ENCODE measurements at places on chromosomes 2 and 18.
A peak's percentile ranks its signal among the peaks of the same experiment; 100 is the strongest.

DNA sequence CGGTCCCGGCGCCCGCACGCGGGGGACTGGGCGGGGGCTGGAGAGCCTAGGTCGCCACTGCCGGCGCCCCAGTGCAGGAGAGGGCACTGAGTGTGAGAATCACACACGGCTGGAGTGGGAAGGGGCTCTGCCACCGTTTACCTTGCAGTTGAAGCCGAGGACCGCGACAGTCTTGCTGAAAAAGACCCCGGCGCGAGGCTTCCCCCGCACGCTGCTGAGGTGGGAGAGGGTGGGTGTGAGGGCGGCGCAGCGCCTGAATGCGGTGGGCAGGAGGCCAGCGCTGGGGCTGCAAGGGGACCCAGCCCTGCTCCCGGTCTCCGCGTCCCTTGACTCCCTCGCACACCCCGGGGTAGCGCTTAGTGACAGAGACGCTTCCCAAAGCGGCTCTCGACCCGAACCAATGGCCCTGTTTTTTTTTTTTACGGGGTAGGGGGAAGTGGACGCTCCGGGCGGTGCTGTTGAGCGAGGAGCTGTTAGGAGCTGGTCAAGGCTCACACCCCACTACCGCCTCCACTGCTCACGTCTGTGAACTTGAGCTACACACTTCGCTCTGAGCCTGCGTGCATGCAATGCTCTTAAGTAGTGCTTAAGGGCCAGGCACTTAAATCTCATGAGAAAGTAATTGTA, 794 bp downstream of the NOTO start:
- no peak overlapping the region for H3K27ac ChIP-seq
- peak overlapping the region; percentile 44 for H3K4me3 ChIP-seq
- H3K4me1 ChIP-seq = no peaks in the 10 kb centered on the region
- no peak for DNase-seq

DNA sequence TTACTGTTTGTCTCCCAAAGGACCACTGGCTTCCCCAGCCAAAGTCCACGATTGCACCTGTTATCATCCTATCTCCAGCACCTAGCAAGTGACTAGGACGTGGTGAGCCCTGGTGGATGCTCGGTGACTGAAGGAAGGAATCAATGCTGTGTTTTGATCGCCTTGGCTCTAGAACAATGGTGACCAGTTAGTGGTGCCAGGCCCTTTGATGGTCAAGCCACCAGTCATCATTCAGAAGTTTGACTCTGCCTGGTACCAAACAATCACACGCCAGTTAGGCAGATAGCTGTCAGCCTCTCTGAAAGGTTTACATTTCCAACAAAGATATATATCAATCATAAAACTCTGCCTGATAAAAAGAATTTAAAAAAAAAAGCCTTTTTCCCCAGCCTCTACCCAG, 244.1 kb downstream of the SH3BP4 start:
- H3K36me3 ChIP-seq = no peaks in the 10 kb centered on the region
- no peak overlapping the region for H3K4me3 ChIP-seq
- peaks cover 1% of the 10 kb centered on the region for H3K27me3 ChIP-seq
- no peak overlapping the region for H3K27ac ChIP-seq
- no peaks in the 10 kb centered on the region for H3K4me1 ChIP-seq

DNA sequence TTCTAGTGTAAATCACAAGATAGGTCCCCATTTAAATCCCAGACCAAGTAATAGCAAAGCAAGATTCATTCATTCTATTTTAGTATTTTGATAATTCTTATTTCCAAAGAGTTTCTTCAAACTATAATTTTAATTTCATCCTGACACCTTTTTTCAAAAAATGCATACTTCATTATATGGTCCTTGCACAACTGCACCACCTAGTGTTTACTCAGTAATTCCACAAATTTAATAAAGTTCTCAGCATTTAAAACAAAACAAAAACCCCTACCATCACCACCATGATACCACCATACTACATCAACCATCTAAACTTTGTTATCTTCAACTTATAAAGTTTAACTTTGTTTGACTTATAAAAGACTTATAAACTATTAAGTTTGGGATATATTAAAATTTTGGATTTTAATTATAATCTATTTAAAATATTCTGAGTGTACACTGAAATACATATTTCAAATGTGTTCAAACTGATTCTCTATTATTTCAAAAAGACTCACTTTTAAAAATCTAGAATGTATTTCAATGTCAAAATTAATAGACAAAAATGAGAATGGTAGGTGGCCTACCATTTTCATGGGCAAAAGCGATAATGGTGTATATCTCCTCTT, 44.2 kb downstream of the WDPCP start:
- H3K4me3 ChIP-seq = no peak overlapping the region
- H3K36me3 ChIP-seq = no peaks in the 10 kb centered on the region
- H3K4me1 ChIP-seq = peaks cover 6% of the 10 kb centered on the region
- no peaks in the 10 kb centered on the region for H3K27me3 ChIP-seq
- H3K27ac ChIP-seq = no peak overlapping the region

GRCh38 chr2:237533668-237534161, 32.7 kb upstream of the PRLH start:
- H3K27me3 ChIP-seq = no peaks in the 10 kb centered on the region
- no peaks in the 10 kb centered on the region for H3K36me3 ChIP-seq
- H3K4me1 ChIP-seq = no peaks in the 10 kb centered on the region
- H3K27ac ChIP-seq = no peak overlapping the region

DNA sequence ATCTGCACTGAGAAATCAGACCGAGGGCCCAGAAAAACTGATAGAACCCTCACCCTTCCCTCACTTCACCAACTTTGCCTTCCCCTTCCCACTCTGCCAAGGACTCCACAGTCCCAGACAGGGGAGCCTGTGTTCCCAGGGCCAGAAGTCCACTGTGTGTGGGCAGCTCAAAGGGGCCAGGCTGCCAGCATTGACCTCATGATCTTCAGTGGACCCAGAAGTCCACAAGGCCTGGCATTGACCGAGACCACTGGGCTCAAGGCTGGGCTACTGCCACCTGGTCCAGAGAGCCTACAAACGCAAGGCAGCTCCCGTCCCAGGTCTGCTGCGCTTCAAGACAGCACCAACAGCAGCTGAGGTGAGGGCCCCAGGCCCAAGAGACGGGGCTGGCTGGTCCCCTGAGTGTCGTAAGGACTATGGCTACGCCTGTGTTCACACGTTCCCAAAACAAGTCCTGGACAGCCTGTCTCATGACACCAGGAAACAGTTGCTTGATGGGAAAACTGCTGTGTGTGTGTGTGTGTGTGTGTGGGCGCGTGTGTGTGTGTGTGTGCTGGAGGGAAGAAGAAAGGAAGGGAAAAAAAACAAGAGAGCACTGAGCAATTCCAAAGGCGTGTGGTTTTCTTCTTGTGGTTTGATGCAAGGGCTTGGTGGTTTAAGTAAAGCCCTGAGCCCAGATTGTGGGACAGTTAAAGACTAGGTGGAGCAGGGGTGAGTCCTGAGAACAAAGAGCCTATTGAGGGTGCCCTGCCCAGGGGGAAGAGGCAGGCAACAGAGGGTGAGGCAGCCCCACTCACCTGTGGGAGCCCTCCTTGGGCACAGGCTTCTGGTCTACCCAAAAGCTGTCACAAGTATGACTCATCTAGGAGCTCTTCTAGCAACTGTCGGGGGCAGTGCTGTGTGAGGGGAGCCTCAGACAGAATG, 46.6 kb upstream of the ZBTB7C start:
- no peaks in the 10 kb centered on the region for H3K4me1 ChIP-seq
- no peak for DNase-seq
- no peaks in the 10 kb centered on the region for H3K27me3 ChIP-seq
- no peak overlapping the region for H3K27ac ChIP-seq

DNA sequence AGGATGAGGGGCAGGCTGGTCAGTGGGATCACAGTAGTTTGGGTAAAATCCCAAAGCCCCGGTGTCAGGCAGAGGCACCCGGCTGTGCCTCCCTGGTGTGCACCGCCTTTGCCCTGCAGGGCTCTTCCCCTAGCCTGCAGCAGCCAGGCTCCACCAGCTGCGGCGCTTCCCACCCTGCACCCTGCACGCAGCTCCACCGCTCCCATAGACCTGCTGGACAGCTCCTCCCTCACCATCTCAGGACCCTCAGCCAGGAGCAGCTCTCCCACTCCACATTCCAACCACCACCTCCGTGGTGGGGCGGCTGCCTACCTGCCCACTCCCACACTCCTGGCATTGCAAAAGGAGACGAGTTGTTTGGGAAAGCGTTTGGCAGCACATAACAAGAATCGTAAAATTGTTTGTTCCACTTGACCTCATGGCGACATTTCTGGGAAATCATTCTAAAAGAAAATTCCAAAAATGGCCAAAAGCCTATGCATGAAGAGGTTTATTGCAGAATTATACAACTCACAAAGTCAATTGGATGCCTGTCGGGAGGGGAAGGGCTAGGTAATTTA, 287.4 kb upstream of the HDAC4 start:
- H3K36me3 ChIP-seq = no peaks in the 10 kb centered on the region
- H3K27ac ChIP-seq = no peak overlapping the region
- DNase-seq = no peak
- H3K4me1 ChIP-seq = peaks cover 3% of the 10 kb centered on the region

DNA sequence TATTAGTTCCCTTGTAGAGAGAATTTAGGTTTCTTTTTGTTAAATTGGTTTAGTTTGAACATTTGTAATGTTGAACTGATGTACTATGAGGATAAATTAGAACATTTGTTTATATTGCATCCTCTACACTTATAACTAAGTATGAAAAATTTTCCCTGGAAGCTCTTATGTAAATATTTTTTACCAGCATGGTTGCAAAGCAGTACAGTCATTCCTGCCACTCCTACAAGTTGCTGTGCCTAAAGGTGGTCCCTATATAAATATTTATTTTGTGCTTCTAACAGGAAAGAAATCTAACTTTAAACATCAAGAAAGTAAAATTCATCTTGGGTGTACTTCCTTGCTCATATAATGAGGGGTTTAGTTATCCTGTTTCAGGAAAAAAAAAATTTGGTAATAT, 14.2 kb downstream of the TWSG1 start:
- H3K27me3 ChIP-seq = no peaks in the 10 kb centered on the region
- no peaks in the 10 kb centered on the region for H3K36me3 ChIP-seq
- no peak overlapping the region for H3K27ac ChIP-seq
- H3K4me3 ChIP-seq = no peak overlapping the region
- H3K4me1 ChIP-seq = no peaks in the 10 kb centered on the region
- DNase-seq = no peak

- H3K36me3 ChIP-seq = no peaks in the 10 kb centered on the region
- DNase-seq = no peak
- H3K4me3 ChIP-seq = no peak overlapping the region
- no peak overlapping the region for H3K27ac ChIP-seq
- no peaks in the 10 kb centered on the region for H3K4me1 ChIP-seq
Measured at GRCh38 chr2:153134725-153135124, 343.8 kb downstream of the RPRM start.

All from H1 (cell line).